ENCODE measurements at places on chromosomes 7 and 10. TPM values are rescaled to one million over a fixed set of nuclear protein-coding genes. Genes with fewer than 3 reads are reported as not detected.

The OR2F2 gene
- not detected for total RNA-seq

DNA sequence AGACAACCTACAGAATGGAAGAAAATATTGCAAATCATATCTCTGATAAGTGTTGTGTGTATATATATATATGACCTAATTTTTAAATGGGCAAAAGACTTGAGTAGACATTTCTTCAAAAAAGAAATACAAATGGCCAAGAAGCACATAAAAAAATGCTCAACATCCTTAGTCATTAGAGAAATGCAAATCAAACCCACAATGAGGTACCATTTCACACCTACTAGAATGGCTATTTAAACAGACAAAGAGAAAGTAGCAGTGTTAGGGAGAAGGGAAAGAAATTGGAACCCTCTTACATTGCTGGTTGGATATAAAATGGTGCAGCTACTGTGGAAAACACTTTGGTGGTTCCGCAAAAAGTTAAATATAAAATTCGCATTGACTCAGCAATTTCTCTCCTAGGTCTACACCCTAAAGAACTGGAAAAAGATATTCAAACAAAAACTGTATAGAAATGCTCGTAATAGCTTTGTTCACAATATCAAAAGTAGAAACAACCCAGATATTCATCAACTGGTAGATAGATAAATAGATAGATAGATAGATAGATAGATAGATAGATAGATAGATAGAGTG lies 16.3 kb downstream of the ACSL5 start:
- DNase-seq: no peak

- DNase-seq: no peak
Observed at GRCh38 chr7:143906895-143907294, 4.9 kb upstream of the TCAF1 start.

- no peak for DNase-seq
Observed at GRCh38 chr7:116399819-116400218, 99.7 kb upstream of the CAV2 start.

DNA sequence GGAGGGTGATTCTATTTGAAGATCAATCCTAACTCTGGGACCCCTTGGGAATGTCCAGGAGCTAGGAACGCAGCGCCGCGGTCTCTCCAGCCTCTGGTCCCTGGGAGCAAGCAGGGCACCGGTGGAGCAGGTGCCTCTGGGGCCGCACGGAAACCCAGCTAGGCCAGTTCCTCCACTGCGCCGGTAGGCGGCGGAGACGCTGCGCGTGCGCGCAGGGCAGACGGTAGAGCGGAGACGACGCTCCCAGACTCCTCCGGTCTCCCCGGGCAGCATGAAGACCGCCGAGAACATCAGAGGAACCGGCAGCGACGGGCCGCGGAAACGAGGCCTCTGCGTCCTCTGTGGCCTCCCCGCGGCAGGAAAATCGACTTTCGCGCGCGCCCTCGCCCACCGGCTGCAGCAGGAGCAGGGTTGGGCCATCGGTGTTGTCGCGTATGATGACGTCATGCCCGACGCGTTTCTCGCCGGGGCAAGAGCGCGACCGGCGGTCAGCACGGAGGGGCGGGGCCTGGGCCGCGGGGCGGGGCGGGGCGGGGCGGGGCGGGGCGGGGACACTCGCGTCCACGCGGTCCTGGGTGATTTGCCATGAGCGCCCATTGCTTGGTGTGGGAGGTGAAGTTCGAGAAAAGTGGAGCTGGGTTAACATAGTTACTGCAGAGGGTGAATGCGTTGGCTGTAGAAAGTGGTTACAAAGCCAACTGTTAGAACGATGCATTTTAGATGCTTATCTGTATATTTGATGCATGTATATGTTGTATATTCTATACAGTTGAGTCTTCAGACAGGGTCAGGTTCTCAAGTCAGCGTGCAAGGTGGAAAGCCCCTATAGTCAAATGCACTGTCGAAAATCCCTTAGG lies at the start of gene PSTK:
Gene PSTK, plus strand, starts transcription at position 193 of the 857 bp plus-strand sequence. Its CDS starts 79 bp downstream, at position 272.
- peak; percentile 88 for DNase-seq

DNA sequence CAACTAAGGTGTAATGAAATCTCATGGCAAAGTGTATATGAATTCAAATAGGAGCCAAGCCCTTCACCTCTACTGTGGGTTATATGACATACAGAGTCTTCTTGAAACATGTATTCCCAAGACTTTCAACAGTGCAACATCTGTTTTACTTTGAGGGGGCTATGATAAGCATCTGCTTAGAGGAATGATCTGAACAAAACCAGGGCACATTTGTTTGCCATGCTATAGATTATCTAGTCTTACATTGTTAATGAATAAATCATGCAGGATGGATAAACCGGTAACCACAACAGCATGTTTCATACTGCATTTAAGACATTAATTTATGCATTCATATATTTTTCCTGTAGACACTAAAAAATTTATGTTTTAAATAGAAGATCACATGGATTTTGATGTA lies 1021.9 kb downstream of the LRMDA start:
- DNase-seq: no peak

- no peak for DNase-seq
Observed at GRCh38 chr7:66539902-66540375, 88.7 kb upstream of the KCTD7 start.

DNA sequence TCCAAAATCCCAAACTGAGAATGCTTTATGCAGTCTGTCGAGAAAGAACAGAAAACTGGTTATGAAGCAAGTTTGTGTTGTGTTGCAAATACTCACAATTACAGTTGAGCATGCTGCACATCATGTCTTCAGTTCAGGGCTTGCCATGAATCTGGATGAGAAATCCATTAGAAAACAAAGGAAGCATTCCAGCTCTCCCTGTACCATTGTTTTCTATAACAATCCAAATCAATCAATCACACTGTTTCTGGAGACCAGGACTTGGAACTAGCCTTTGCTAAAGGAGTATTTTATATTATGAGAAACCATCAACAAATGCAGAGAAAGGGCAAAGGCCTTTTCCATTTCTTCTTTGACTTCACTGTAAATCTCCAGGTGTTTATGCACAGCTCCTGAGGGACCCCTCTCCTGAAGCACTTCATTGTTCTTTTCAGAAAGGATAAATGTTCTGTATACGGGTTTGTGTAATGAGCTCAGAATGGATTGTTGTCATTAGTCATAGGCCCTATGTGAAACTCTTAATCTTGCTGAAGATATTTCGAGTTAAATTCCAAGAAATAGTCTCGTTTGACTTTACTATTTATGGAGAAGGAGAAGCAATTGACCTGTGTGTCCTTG lies 364.7 kb upstream of the POM121L12 start:
- no peak for DNase-seq

- DNase-seq: no peak
Observed at GRCh38 chr10:62764011-62764410, 40.5 kb upstream of the ADO start.

- DNase-seq: no peak
Observed at GRCh38 chr10:33114451-33114952, 156.5 kb upstream of the ITGB1 start.

- DNase-seq: no peak
Observed at GRCh38 chr7:80403686-80404241, 108.1 kb downstream of the GNAT3 start.

DNA sequence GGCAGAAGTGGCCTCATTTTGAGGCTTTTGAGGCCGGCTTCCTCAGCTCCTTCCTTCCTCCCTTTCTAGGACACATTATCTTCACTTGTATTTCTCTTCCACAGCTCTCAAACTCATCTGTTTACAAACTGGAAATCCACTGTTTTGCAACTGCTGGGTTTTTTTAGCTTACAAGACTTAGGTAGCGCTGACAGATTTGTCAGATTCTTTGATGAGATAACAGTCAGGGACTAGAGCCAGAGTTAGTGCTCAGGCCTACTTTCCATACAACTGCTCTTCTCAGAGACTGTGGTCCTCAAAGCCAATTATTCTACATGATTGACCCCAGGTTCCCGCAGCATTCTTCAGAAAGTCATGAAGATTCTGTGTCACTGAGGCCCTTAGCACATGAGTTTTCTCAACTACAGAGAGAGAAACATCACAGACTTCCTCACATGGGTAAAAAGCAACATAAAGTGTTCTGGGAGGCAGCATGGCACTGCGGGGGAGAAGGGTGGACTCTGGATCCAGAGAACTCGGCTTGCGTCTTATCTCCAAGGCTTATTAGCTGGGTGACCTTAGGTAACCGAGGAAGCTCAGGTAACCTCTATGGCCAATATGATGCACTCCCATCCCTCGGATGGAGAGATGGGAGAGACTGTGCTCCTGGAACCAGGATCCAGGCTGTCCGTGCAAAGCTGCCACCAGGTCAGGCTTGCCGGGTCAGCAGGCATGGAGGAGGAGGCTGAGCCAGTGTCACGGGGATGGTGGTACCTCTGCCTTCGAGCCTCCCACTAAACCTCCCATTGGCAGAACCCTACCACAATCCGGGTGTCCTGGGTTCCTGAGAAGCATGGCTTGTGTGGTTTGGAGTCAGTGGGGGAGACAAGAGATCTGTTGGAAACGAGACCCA lies 10.5 kb downstream of the DDC start:
- DNase-seq: no peak

DNA sequence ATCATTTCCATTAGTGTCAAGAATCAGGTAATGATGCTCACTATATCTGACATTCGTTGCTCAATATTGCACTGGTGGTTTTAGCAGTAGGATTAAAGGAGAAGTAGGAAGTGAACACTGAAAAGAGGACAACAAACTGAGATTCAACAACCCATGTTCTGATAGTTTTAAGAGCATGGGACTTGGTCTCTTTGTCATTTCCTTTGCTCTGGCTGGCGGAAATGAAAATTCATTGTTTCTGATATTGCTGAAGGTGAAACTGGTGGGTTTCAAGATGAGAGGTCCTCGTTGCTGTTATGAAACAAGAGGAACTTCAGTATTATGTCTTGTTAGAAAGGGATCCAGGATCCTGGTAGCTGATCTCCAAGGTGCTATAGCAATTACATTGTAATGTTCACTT lies 129.0 kb downstream of the DNAH11 start:
- no peak for DNase-seq

All from SK-MEL-5 (cell line).